ENCODE measurements at places on chromosomes 11 and 22.

GRCh38 chr22:39381009-39381755, 18.4 kb upstream of the TAB1 start:
- DNase-seq: no peak

DNA sequence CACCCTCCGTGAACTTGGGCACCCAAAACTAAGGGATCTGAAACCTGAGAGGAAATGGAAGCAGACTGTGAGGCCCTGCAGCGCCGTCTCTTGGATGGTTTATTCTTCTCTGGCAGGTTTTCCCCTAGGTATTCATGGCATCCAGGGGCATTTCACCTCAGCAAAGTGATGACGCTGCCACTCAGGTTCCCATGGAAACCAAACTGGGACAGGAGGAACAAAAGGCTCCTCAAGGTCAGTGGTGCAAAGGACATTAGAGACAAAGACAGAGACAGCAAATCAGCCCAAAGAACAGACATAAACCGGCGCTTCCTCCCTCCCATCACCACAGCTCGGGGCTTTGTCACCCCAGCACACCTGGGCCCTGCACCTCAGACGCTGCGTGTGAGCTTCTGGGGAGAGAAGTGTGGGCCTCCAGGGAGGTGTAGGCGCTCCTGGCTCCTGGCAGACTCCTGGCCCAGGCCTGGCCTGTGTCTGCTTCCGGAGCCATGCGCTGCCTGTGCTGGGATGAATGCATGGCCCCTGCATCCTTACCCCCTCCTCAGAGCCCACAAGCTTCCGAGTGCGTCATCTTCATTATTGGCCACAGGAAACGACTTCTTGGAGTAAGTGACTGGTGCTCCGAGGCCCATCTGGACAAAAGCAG, 5.9 kb downstream of the TP53AIP1 start:
- DNase-seq: no peak

DNA sequence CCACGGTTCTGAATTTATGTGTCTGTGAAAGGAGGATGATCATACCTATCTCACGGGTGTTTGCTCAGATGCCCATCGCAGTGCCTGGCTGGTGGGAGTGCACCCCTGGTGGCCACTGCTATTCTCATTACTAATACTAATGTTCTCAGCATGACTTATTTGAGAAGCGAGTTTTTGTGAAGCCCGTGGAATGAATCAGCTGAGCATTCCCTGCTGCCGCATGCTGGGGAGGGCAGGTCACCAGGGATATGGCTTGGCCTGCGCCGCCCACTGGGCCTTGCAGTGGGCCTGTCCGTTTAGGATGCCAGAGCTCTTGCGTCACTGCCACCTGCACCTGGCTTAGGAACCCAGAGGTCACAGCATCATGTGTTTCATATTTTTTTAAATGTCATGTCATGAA, 16.9 kb downstream of the CTTN start:
- no peak for DNase-seq

GRCh38 chr11:8192016-8192895, 23.4 kb upstream of the RIC3 start:
- DNase-seq: peak; percentile 77

- DNase-seq: peak; percentile 28
These were observed 112.1 kb upstream of the DRD2 start for GRCh38 chr11:113587308-113587739.

- DNase-seq: no peak
These were observed 25.9 kb upstream of the MMP13 start for GRCh38 chr11:102981324-102981910.
